ENCODE measurements at places on chromosomes 4 and X.

- peaks cover 6% of the 10 kb centered on the region for H3K4me1 ChIP-seq
- no peaks in the 10 kb centered on the region for H3K36me3 ChIP-seq
- H3K27me3 ChIP-seq, result no peaks in the 10 kb centered on the region
- DNase-seq, result no peak
Observed at GRCh38 chr4:113707048-113707447, 54.5 kb downstream of the CAMK2D start.

DNA sequence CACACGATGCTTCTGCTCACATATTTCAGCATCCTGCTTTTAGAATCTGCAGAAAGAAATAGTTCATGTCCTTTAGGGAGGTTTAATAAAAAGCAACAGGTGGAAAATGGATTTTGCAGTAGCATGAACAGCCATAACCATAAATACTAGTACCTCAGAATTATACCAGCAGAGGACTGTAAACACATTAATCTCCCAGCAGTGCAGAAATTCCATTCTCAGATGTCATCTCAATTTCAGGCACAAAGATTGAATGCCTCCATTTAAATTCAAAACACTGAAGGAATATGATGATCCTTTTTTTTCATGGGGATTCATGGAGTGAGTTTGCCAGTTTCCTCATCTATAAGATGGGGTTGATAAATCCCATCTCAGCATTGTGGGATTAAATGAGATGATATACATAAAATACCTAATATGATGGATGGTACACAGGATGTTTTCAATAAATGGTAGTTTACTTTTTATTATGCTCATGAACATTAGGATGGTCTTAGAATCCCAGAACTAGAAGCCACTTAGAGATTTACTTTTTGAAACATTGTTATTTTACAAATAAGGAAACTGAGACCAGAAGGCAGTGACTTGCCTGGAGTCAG is 566 bp upstream of the LIMCH1 start:
- H3K36me3 ChIP-seq, result no peaks in the 10 kb centered on the region
- H3K4me1 ChIP-seq, result no peaks in the 10 kb centered on the region
- H3K27me3 ChIP-seq, result no peaks in the 10 kb centered on the region
- H3K27ac ChIP-seq, result no peak overlapping the region
- DNase-seq, result no peak
- H3K4me3 ChIP-seq, result no peak overlapping the region

- peak overlapping the region; percentile 13 for H3K4me3 ChIP-seq
- H3K4me1 ChIP-seq, result peaks cover 31% of the 10 kb centered on the region
- H3K36me3 ChIP-seq, result no peaks in the 10 kb centered on the region
- peak; percentile 63 for DNase-seq
- H3K27ac ChIP-seq, result peak overlapping the region; percentile 82
- H3K27me3 ChIP-seq, result no peaks in the 10 kb centered on the region
Observed at GRCh38 chr4:101418055-101418454, 70.7 kb upstream of the PPP3CA start.

GRCh38 chrX:18428006-18428405 is 2.6 kb downstream of the CDKL5 start:
- no peaks in the 10 kb centered on the region for H3K36me3 ChIP-seq
- no peak for DNase-seq
- H3K27ac ChIP-seq, result no peak overlapping the region
- H3K27me3 ChIP-seq, result no peaks in the 10 kb centered on the region

GRCh38 chr4:40998675-40999358 is 215.5 kb downstream of the APBB2 start:
- no peak for DNase-seq
- H3K4me1 ChIP-seq, result no peaks in the 10 kb centered on the region
- H3K4me3 ChIP-seq, result no peak overlapping the region
- no peak overlapping the region for H3K27ac ChIP-seq

GRCh38 chr4:39718366-39719323 is 20.7 kb downstream of the UBE2K start:
- peak; percentile 16 for DNase-seq
- no peaks in the 10 kb centered on the region for H3K27me3 ChIP-seq
- H3K36me3 ChIP-seq, result no peaks in the 10 kb centered on the region
- no peak overlapping the region for H3K27ac ChIP-seq
- H3K4me1 ChIP-seq, result peaks cover 14% of the 10 kb centered on the region

All from MM.1S (cell line).